ENCODE measurements at places on chromosomes 3 and 15. TPM values are rescaled to one million over a fixed set of nuclear protein-coding genes. Genes with fewer than 3 reads are reported as not detected.

The NANOGP8 gene
- 0.69 TPM for total RNA-seq

The TRIM42 gene
- total RNA-seq = not detected

The P2RY1 gene
- total RNA-seq = 63.9 TPM

The TMEM44 gene
- total RNA-seq = 26.1 TPM

The ECE2 gene
- total RNA-seq = 18.7 TPM

The PBRM1 gene
- total RNA-seq = 171 TPM

The HRG gene
- total RNA-seq = not detected

Data from diencephalon (tissue), 1 donor.